ENCODE measurements at places on chromosomes 6 and 20.

DNA sequence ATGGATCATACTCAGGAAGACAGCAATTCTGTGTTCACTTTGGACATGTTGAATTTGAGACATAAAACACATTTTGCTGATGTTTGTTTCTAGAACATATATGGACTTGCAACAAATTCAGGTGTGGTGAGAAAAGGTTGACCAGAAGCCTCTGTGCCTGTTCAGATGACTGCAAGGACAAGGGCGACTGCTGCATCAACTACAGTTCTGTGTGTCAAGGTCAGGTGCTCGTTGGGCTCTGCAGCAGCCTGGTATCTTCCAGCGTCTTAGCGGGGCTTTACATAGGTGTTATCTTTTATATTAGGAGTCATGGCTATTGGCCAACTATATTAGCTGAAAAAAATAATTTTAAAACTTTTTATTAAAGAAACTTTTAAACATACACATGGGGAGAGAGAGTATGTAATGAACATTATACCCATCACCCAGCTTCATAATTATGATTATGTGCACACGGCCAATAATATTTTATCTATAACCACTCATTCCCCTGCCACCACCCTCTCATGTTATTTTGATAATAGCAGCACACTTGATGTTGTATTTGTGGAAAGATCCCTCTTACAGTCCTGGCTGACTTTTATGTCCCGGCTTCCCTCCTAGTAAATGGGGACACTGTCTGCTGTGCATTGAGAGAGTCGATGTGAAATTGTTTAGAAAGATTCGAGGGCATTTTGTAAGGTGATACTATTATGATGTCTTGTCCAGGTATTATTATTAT lies 43.4 kb downstream of the ENPP1 start:
- no peak for DNase-seq

DNA sequence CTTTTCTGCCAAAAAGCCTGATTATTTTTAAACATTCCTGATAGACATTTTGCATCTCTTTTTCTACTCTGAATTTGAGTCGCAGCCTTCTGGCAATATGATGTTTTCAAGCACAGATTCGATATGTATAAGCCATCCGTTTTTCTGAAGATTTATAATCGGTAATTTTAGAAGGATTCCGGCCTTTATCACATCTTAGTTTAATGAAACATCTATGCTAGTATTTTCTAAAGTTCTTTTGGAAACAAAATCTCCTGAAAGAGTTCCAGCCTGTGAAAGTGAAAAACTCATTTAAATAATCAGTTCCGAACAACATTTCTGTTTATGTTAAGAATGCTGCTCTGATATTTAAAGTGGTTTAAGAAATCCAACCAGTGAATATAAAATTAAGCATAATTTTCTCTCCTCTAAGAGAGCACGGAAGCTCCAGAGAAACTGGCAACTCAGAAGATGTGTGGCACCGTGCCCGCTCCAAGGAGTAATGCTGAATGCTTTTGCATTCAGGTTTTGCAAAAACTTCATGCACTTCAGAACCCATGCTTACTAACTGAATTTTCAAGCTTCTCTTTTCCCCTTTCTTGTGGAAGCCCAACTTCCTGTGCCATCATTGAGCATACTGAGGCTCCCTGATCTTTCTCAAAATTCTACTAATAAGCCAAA lies 20.7 kb downstream of the NDUFAF4 start:
- no peak for DNase-seq

GRCh38 chr6:8738951-8739350 lies 303.6 kb upstream of the SLC35B3 start:
- DNase-seq = no peak

DNA sequence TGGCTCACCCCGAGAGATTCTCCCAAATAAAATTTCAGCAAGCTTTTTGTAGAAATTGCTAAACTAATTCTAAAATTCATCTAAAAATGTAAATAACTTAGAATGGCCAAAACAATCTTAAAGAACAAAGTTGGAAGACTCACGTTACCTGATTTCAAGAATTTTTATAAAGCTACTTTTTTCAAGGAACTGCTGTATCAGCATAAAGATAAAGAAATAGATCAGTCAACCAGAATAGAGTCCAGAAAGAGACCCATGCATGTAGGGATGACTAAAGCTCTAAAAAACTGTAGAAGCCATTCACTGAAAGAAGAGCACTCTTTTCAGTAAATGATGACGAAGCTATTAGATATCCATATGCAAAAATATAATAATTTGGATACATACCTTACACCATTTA lies 652.1 kb downstream of the TBC1D32 start:
- no peak for DNase-seq

- no peak for DNase-seq
These were observed 125.6 kb downstream of the CDC5L start for GRCh38 chr6:44512868-44513741.

- DNase-seq = no peak
These were observed 17.8 kb upstream of the BTN1A1 start for GRCh38 chr6:26482338-26482737.

- no peak for DNase-seq
These were observed 640.5 kb downstream of the DHX35 start for GRCh38 chr20:39602649-39603048.

DNA sequence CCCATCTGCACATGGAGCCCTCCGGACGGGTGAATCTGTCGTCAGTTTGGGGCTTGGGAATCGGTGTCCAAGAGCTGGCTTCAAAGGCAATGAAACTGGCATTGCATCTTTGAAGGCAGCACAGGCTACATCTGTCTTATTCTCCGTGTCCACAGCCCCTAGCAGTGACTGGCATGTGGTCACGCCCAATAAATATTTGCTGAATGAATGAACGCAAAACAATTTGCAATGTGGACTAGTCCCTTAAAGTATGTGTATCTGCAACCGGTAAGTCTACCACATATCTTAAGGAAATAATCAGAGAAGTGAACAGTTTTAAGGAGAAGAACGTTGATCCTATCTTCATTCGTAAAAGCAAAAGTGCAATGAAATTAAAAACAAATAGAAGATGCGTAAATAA lies 8.0 kb upstream of the PMEPA1 start:
- DNase-seq = no peak

GRCh38 chr6:41822021-41822420 lies 34.5 kb downstream of the TOMM6 start:
- no peak for DNase-seq

DNA sequence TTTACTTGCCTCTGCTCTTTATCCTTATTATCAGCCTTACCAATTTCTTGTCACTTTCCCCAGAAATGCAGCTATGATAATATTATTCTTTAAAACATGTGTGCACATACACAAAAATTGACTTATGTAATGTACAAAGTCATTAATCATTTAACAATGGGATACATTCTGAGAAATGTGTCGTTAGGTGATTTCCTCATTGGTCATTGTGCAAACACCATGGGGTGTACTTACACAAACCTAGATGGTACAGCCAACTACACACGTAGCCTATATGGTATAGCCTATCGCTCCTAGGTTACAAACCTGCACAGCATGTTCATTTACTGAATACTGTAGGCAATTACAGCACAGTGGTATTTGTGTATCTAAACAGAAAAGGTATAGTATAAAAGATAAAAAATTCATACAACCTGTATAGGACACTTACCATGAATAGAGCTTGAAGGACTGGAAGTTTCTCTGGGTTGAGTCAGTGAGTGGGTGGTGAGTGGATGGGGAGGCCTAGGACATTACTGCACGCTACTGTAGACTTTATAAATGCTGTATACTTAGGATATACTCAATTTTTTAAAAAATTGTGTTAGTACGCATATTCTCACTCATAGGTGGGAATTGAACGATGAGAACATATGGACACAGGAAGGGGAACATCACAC lies 56.9 kb downstream of the HIVEP1 start:
- no peak for DNase-seq

DNA sequence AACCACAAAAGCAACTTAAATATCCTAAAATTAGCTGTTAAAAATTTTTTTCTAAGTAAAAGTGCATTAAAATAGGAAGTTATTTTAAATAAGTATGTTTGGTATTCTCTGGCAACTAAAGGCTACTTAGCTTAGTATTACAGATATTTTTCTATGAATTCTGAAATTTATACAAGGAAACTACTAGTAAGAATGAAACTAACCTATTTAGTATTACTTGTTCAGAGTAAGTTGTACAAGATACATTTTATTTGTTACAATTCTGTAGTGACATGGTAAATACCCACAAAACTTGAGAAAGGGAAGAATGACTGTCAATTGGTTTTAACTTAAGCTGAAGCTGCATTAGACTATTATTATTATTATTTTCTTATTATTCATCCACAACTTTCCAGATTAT lies 6.5 kb downstream of the PHIP start:
- DNase-seq = peak; percentile 28

DNA sequence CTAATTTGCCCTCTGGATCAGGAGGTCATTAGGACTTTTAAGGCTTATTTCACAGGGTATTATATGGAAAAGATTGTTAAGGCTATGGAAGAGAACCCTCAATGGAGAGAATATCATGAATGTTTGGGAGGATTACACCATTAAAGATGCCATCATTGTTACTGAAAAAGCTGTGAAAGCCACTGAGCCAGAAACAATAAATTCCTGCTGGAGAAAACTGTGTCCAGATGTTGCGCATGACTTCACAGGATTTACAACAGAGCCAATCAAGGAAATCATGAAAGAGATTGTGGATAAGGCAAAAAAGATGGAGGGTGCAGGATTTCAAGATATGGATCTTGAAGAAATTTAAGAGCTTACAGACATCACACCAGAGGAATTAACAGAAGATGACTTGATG lies 798.3 kb upstream of the SLC35B3 start:
- DNase-seq = no peak
